ENCODE measurements at places on chromosomes 2 and 18. TPM values are rescaled to one million over a fixed set of nuclear protein-coding genes. Genes with fewer than 3 reads are reported as not detected.
A peak's percentile ranks its signal among the peaks of the same experiment; 100 is the strongest.

DNA sequence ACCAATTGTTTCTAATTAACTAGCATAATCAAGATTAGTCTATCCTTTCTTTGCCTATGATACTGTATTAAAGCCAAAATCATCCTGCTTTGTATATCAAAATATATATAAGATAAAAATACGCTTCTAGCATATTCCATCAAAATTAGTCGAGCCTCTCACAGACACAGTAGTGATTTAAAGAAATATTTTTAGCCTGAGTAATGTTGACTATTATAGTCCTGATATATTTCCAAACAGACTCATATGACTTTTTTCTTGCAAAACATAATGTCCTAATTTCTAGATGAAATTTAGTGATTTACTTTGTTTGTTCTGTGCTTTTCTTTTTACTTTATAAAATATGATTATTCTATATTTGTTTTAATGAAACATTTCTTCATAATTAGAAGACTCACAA, 30.9 kb downstream of the FAP start:
- DNase-seq = no peak

DNA sequence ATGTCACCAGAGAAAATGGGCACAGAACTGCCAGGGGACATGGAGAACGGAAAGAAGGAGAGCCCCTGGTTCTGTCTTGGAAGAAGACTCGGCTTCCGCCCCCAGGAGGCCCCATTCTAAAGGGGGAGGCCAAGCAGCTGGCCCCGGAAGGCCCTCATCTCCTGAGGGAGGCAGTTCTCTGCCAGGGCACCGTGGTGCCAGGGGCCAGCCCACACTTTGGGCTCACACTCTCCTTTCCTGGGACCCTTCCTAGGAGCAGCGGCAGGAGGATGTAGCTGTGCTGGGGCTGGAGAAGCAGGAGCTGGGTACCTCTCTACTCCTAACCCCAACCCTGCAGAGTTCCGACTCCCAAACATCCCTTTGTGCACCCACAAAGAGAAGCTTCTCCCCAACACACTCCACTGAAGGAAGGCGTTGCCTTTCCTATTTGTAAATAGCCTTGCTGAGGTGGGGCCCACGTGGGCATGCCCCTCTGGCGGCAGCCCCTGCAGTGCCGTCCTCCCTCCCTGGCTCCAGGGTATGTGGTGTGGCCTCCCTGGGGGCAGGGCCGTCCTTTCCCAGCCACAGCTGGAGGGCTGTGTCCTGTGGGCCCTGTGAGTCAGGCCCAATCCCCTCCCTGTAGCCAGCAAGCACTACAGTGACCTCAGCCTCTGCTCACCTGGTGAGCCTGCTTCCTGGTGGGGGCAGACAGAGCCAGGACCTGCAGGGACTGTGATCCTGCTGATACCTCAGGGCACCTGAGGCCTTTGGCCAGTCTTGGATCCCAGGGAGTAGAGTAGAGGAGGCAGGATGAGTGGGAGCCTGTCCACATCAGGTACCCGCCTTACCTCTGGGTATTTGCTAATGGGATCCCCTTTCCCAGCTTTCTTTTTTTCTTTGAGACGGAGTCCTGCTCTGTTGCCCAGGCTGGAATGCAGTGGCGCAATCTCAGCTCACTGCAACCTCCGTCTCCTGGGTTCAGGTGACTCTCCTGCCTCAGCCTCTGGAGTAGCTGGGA, 26.6 kb downstream of the ZFP36L2 start:
- peak; percentile 55 for DNase-seq

GRCh38 chr2:59892398-59892797, 661.1 kb downstream of the BCL11A start:
- DNase-seq = no peak

- DNase-seq = no peak
These were observed 806 bp upstream of the MYT1L start for GRCh38 chr2:2331881-2332280.

DNA sequence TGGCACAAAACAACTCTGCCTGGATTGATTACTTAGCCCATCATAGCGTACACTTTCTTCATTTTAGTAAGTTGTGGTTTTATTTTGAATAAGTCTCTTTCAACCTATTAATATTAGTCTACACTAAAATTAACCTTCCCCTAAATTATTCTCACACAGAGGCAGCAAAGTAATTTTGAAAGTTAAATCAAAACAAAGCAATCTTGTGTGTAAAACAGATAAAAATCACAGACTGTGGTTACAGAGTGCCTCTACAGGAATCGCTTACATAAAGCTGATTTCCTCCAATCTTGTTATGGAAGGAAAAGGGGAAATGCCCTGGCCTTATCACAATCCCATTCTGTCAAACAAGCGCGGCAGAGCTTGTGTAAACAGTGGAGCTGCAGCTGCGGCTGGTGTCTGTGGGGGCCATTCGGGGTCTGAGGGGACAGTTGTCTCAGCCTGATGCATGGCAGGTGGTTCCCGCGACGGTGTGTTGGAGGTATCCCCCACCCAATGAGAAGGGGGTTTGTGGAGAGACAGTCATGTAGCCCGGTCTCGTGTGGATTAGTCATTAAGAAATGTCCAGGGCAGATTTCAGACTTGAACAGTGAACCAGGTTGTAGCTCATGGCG, 42.1 kb downstream of the BCL2L11 start:
- no peak for DNase-seq

DNA sequence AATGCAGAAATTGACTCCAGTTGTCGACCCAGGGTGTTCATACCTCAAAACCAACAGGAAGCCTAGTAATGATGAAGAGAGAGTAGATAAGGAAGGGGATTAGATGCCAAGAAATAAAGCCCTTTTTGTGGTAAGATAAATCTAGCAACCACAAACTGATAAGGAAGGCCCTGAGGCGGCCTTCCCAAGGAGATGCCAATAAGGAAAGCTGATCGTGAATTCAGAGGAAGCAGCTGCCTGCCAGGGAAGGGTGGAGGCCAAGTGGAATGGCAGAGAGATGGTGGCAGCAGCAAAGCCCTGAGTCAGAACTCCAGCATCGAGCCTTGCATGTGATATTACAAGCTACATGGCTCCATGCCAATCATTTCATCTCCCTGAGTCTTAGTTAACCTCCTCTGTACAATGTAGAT, 126.3 kb downstream of the IRS1 start:
- peak; percentile 100 for DNase-seq

GRCh38 chr2:186991766-186992417, 142.9 kb upstream of the ZSWIM2 start:
- DNase-seq = no peak

DNA sequence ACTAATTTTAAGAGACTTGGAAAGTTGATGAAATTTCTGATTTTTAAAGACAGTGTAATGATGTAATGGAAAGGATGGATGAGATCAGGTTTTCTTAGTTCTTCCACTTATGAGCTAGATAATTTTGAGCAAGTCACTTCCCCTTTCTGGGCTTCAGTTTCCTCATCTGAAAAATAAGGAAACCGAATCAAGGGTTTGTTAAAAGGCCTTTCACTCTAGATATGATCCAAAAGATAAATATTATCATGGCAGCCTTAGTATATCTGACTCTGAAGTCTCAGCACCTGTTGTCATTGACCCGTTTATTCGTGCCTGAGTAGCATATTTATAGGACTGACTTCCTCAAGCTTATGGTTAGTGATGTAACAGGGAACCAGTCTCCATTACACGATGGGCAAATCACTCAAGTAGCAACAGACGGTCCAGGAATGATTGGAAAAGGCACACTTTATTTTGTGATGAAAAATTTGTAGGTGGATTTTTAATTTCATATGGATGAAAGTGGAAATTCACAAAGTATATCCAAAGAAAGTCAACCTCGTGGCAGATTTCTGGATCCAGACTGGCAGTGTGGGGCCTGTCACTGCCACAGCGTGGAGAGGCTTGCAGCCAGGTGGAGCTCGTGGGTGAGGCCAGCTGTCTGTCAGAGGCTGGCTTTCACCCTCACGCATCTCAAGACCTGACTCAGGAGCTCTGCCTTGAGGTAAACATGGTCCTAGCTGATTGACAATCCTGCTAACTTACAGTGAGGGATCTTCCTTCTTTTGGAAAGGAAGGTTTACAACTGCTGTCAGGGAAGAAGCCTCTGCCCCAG, 137.9 kb upstream of the CXCR4 start:
- no peak for DNase-seq

DNA sequence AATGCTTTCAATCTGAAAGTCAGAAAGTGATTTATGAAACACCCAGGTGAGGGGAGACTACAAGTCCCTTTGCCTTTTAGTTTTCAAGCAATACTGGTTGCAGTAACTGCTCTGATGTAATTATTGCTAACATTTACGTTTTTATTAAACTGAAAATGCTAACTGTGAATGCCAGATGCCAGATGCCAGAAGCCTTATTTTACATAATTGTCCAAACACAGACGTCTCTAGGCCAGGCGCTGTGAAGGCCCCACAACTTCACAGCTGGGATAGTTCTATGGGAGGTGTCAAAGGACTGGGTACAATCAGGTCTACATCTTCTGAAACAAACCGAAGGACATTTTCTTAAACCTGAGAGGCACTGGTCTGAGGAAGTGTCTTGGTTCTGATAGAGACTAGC, 27.5 kb upstream of the MSGN1 start:
- DNase-seq = no peak

- no peak for DNase-seq
These were observed 58.6 kb downstream of the LRP2 start for GRCh38 chr2:169303579-169304305.

DNA sequence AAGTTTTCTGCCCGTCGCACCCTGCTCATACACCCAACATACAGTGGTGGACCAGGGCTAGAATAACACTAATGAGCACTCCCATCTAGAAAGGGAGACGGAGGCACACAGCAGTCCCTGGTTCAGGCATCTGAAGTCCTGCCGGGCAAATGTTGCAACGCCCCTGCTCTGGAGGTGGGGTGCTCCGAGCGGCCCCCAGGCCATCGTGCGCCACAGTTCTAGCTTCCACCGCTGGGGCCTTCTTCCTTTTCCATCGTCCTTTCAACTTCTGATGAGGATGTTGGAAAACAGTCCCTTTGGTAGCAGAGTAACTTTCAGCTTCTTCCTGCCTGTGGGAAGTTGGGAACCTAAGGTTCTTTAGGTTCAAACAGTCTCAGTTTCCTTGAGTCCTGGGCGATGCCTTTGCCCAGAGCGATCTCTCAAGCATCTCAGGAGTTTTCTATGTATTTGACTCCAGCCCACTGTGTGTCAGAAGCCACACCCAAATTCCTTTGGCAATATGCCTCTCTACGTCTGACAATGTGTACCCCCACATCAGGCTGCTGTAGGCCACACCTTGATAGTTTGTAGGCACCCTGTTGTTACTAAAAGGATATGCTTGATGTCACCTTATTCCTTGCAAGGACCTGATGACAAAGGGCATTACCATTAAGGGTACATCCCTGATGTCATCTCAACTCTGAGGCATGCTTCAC, 258.8 kb downstream of the GLI2 start:
- DNase-seq = no peak

DNA sequence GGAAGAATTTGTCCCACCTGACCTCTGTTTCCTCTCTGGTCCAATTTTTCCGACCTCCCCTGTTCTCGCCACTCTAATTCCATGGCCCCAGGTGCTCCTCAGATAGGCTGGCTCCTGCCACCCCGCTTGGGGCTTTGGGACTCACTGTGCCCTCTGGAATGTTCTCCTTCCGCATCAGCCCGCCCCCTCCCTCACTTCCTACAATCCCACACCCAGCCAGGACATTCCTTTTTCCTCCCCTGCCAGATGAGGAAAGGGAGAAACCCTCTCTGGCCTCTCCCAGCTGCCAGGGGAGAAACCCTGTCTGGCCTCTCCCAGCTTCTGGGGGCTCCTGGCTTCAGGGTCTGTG, 3.1 kb upstream of the OR6B2 start:
- no peak for DNase-seq

The OSBPL6 gene
- total RNA-seq = 3.1 TPM

The TMEM214 gene
- total RNA-seq = 53.8 TPM

The ABCG5 gene
- not detected for total RNA-seq

The TMEM37 gene
- 0.12 TPM for total RNA-seq

The INPP1 gene
- total RNA-seq = 9.8 TPM

The KCNE4 gene
- not detected for total RNA-seq

The FBXO36 gene
- 3.3 TPM for total RNA-seq

The HOXD13 gene
- total RNA-seq = 4.2 TPM

Data from A172 (cell line).